ENCODE measurements at places on chromosomes 2 and 18.

DNA sequence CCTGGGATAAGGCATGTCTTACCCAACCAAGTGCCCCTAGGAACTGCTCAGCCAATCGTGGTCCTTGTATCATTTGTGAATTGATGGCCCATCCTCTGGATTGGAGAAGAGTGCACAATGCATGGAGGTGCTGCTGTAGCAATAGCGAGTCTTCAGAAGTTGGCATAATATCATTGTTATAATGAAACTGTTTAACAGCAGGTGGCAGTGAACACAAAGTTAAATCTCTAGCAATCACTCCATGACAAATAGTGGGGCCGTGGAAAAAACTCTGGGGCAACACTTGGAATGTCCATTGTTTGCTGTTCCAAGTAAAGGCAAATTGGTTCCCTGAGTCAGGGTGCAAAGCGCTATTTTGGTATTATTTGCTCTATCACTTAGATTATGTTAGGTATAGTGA, 11.4 kb downstream of the REG1A start:
- DNase-seq: no peak

DNA sequence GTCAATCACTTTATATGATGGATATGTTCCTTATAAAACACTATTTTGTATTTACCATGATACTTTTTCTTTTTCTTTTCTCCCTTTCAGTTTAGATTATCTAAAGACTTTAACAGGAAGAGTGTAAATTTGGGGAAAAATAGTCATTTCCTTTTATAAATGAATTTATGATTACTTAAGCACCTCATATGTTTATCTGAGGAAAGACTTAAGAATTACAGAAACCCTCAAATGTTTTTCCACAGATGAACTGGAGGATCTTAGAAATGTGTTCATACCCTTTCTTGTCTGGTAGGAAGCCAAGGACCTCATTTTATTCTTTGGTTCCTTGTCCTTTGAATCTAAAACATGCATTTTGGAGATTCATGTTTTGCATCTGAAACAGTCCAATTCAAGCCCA, 36.7 kb downstream of the MAPRE2 start:
- no peak for DNase-seq

- no peak for DNase-seq
Measured at GRCh38 chr2:236971919-236972381, 113.7 kb upstream of the COPS8 start.

DNA sequence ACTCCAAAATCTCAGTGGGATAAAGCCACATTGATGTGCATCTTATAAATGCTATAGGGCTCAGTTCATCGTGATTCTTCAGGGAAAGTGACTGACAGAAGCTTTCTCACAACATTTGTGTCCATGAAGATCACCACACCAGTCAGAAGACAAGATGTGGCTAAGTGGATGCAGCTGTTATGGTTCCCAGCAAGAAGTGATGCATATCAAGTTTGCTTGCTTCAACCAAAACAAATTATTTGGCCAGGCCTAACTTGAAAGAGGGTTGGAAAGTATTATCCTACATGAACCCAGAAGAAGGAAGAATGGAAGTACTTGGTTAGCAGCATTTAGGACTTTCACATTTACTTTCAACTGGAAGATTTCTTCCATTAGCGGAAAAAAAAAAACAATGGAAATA, 210.0 kb upstream of the ACVR2A start:
- no peak for DNase-seq

DNA sequence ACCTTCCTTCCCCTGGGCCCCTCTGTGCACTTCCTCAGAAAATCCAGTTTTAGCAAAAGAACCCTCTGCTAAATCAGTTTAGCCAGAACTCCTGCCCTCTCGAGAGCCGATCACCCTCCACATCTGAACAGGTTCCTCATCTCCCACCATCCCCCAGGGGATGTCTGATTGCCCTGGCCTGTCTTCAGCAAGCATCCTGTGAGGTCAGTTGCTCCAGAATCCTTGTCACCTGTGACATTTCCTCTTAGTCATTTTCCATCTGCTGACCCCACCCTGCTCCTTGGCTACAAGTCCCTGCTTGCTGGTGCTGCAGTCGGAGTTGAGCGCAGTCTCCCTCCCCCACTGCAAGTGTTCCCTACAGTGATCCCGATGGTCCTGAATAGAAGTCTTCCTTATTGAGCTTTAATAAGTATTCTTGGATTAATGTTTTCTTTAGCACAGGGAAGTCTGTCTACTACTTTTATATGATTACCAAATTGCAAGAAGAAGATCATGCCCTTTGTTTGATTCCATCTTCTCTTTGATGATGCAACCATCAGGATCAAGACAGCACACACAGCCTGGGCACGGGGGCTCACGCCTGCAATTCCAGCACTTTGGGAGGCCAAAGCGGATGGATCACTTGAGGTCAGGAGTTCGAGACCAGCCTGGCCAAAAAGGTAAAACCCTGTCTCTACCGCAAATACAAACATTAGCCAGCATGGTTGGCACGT, 30.9 kb upstream of the UBE2F start:
- DNase-seq: no peak
